ENCODE measurements at places on chromosomes 5 and 9. TPM values are rescaled to one million over a fixed set of nuclear protein-coding genes. Genes with fewer than 3 reads are reported as not detected.

The TRIM36 gene
- 0.29 TPM for total RNA-seq

The DOCK2 gene
- 3.1 TPM for total RNA-seq

The TOR2A gene
- total RNA-seq: 4.5 TPM

The SLC1A1 gene
- total RNA-seq: 7.7 TPM

The ARID3C gene
- total RNA-seq: not detected

The IL31RA gene
- 3.3 TPM for total RNA-seq

The TSLP gene
- total RNA-seq: 5.7 TPM
